ENCODE measurements at places on chromosomes 16 and 17.

DNA sequence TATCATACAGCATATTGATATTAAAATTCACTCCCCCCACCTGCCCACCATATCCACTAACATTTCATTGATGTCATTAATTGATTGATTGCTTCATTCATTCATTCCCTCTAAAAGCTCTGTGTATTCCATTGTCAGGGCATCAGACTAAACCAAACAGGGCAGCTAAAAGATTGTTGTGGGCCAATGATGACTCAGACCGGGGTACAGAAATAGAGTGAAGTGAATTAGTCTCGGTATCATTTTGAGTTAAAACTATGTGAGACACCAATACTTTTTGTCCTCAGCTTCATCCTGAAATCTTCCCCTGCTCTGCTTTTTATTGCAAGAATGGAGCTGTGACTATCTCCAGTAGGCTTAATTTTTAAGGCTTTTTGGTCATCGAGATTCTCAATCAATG is 868.3 kb downstream of the CDH11 start:
- no peak for DNase-seq

- DNase-seq = no peak
Measured at GRCh38 chr17:9763643-9764042, 27.7 kb downstream of the DHRS7C start.

- DNase-seq = no peak
Measured at GRCh38 chr16:64586781-64587180, 535.1 kb downstream of the CDH11 start.

DNA sequence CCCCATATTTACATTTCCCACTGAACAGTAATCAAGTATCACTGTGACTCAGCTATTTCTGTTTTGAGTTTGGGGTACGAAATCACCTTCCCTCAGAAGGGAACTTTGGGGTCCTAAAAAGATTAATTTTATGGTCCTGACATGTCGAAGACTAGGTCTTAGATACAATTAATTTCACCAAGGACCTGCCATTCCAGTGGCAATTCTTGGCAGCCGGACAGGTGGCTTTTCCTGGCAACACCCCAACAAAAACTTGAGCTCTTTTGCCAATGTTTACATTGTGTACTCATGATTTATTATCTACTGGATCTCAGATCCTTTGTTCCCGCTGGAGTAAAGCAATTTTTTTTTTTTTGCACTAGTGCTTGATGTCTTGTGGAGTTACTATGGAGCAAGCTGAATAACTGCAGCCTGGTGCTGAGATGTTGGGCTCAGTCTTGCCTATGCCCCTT is 14.4 kb downstream of the SLFN5 start:
- DNase-seq = no peak

- DNase-seq = no peak
Measured at GRCh38 chr17:33099252-33099651, 107.6 kb downstream of the SPACA3 start.

DNA sequence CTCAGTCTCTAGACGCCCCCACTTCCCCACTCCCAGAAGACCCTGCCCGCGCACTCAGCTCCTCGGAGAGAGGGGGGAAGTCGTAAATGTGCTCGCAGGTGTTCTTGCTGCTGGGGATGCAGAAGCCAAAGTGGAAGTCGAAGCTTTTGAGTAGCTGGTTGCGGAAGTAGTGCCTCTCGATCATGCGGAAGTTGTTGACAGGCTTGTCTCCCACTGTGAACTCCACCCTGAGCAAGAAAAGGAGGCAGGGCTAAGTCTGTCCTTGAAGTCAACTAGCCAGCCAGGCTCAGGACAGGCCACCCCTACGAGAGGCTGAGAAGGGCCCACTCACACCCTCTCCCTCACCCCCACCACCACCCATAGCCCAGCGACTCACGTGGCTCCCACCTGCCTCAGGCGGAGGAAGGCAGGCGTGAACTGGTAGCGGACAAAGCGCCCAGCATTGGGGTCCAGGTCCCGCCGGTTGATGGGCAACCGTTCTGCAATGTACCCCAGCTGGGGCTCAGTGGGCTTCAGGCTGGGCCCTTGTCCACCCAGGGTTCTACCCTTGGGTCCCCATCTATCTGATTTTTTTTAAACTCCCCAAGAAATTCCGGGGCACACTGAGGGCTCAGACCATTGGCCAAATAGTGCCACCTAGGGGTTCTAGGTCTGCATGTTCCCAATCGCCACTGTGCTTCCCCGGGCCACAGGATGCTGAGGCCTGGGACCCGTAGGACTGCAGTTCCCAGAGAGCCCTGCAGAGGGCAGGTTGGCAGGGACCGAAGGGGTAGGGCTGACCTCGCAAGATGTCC is 4.6 kb downstream of the UNC119 start:
- peak; percentile 76 for DNase-seq

DNA sequence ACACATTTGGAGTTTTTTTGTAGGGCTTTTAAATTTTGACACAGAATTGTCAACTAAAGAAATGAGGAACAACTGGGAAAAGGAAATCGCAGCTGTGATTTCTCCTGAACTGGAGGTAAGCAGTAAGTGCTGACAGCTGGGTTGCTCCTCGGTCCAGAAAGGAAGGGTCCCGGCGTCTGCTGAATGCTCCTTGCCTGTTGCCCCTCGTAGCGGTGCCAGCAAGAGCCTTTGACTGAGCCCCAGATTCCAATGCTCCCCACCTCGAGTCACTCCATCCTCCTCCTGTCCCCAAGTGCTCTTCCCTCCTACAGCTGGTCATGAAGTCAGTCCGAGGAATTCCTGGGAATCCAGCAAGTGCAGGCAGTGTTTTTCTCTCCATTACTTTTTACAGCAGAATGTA is 32.0 kb upstream of the ENDOV start:
- no peak for DNase-seq

DNA sequence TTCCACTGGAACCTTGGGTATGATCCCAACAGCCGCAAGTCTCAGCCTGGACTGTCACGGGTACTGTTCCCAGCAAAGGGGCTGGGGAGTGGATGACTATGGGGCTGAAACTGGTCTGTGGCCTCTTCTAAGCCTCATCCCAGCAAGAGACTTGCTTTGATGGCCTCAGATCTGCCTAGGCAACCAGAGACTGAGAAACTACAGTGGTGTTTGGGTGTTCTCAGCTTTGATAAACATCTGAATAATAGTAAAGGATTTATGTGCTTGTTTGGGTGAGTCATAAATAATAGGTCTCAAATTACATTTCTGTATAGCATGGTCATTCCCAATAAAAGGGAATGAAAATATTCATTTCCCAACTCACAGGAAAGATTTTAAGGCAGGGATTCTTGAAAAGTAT is 30.2 kb upstream of the ULK2 start:
- DNase-seq = no peak

- DNase-seq = peak; percentile 41
Measured at GRCh38 chr16:74700438-74701225, at the start of gene MLKL. Gene MLKL, minus strand, starts transcription at chr16:74700862. Its CDS starts 5,105 bp downstream, at chr16:74695757.

DNA sequence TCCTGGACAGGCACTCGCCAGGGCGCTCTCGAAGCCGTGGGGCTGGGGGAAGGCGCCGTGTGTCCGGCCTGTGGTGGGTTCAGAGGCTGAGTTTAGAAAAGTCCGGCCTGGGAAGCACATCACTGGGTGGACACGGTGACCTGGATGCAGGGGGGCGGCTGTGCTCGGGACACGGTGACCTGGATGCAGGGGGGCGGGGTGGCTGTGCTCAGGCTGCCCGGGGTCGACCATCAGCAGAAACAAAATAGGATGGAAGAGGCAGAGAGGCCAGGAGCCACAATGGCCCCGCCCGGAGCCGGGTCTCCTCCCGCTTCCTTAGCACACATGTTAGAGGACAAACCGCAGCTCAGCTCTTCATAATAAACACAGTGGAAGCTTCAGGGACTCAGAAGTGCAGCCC is 43.2 kb upstream of the GNG13 start:
- DNase-seq = no peak

DNA sequence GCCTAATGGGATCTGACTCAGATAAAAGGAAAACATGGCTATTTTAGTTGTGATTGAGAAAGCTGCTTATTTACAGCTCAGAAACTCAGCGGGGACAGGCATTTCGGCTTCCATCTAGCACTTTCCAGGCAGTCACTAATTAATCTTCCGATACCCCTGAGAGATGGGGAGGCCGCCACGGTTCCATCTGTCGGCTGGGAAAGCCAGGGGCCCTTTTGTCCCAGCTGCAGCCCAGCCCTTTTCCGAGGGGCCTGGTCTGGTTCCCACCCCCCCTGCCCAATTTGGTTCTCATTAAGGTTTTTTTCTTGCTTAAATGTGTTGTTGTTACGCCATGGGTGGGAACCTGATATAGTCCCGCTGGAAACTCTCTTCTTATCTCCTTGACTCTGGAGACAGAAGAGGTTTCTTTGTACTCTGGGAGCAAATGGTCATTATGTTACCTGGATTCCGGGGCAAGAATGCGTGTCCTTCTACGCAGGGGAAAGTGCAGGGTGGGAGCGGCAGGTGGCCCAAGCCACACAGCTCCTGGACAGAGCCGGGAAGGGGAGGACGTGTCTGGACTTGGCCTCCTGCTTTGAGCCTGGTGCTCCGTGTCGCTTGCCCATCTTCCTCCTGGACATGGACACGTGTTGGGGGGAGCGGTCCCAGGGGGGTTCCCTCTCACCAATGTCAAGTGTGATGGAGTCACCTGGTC is 50.9 kb upstream of the GSE1 start:
- no peak for DNase-seq

GRCh38 chr16:80804056-80804525 is 307 bp downstream of the CDYL2 start:
- peak; percentile 50 for DNase-seq

- DNase-seq = no peak
Measured at GRCh38 chr16:52069866-52070265, 477.1 kb downstream of the TOX3 start.

GRCh38 chr16:24996301-24996700 is 18.9 kb downstream of the ARHGAP17 start:
- no peak for DNase-seq

DNA sequence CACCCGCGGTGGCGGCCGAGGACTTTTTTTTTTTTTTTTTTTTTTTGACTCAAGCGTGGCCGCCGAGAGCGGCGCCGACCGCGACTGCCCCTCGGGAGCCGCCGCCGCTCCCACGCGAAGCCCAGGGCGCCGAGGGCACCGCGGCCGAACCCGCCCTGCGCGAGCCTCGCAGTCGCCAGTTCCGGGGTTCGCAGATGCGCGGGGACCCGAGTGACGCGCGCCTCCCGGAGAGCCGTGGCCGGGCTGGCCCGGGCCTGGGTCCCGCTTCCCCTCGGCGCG is 1.1 kb downstream of the METRNL start:
- no peak for DNase-seq

DNA sequence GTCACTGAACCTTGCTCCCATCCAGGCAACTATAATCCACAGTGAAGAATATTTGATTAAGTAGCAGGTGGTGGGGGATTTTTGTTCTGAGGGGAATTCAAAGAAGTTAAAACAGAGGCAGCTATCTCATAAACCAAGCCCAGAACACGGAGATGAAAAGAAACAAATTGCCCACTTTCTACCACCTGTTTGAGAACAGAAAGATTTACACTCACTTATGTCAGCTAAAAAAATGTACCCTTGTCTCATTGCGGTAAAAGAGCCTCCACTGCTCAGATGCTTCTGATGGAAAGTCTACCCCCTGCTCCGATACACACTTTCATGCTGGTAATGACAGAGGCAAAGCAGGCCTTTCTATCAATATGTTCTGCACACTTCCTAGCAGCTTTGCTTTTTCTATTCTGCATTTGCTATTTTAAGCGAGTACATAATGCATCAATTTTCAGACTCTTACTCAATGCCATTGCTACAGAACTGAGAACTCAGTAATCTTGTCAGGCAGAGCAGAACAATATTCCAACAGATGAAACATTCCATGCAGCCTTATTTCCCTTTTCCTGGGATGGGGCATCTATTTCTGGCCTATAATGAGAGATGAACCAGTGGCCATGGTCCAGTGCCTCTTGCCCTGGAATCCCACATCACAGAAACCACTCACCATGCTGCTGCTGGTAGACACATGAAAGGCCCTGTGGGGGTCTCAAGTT is 29.0 kb downstream of the CDK5R1 start:
- no peak for DNase-seq

- DNase-seq = peak; percentile 78
Measured at GRCh38 chr16:2474877-2475412, at the start of gene TBC1D24. Gene TBC1D24, plus strand, starts transcription at chr16:2475127. Its CDS starts 21,022 bp downstream, at chr16:2496149.

- DNase-seq = no peak
Measured at GRCh38 chr17:6571452-6571781, 15.1 kb upstream of the PITPNM3 start.

GRCh38 chr16:20415541-20415940 is 6.2 kb downstream of the ACSM5 start:
- no peak for DNase-seq

GRCh38 chr17:3896108-3896967 is 3.5 kb upstream of the CAMKK1 start:
- DNase-seq = no peak

GRCh38 chr17:72502371-72503341 is 381.8 kb downstream of the SOX9 start:
- DNase-seq = no peak

- DNase-seq = no peak
Measured at GRCh38 chr17:40112718-40113109, 9.1 kb upstream of the MSL1 start.

DNA sequence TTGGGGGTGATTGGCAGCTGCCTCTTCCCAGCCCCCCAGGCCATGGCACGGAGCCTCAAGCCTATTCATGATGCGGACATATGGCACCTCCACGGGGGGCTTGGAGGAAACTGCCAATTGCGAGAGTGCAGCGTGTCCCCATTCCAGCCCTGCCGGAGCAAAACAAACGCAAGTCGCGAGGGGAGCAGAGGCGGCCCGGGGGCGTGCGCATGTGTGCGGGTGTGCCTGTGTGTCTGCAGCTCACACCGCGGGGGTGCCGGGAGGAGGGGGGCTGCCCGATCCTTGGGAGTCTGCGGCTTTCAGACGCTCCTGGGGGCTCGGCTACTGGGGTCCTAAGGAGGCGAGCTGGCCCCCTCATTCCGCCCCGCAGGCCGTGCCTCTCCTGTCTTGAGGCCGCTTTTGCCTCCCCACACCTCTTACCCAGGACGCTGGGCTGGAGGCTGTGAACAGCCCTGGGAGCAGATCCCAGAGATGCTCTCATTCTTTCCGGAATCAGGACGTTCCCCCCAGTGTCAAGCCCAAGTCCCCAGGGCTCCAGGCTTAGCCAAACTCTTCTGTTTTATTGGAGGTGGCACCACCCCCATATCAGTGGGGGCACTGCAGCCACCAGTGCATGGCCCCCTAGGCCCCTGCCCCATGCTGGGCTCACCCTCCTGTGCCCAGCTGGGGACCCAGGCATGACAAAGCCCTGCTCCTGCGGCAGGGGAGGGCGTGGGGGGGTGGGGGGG is 29.1 kb downstream of the ENDOV start:
- no peak for DNase-seq

Measured in stimulated activated CD4-positive, alpha-beta T cell treated with anti-CD3 and anti-CD28 coated beads, Interleukin-2, amount 100 ng/mL, for 48 hours (primary cell).